ENCODE measurements at places on chromosomes 4 and X.

DNA sequence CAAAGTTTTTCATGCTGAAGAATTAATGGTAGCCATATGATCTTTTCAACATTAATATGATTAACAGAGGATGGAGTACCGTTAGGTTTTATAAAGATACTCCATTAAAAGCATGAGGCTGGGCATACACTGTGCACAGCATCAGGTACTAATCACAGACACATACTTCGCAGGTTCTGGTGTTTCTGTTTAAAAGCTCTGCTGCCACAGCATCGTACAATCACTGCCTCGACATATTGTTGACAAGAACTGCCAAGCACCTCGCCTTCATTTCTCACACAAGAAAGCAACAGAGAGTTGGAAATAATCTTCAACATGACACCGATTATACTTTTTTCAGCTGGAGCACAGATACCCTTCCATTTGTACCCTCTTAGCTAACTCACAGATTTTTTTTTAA, 753.4 kb upstream of the FAM241A start:
- DNase-seq = no peak

DNA sequence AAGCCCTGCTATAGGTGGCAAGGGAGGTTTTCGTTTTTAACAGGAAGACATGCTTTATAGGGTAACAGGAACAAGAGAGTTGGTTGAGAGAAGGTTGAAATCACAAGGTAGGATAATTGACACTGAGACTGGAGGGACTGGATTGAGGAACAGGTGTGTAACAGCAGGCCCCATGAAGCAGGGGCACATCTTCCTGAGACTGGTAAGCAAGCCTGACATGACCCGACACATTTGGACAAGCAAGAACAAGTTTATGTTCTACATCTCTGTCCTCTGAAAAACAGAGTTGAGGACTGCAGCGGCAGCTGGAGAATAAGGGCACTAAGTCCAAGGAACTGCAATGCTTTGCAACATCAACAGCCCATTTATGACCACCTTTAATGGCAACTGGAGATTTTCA, 5.2 kb downstream of the RPS4X start:
- no peak for DNase-seq

GRCh38 chrX:121570072-121570841, 522.8 kb downstream of the GLUD2 start:
- DNase-seq = no peak

DNA sequence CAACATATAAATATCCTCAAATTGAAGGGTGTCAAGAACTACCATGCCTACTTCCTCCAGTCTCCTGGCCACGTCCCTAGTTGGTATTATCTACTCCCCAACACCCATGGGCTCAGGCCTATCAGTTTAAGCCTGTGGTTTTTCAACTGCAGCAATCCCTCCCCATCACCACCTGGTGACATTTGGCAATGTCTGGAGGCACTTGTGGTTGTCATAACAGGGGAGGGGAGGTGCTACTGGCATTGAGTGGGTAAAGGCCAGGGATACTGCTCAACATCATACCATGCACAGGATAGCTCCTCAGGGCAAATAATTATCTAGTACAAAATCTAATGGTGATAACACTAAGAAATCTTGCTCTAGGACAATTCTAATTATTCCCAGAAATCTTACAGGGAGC, 95.3 kb downstream of the COMMD8 start:
- peak; percentile 14 for DNase-seq

- DNase-seq = no peak
These were observed 616 bp upstream of the KLHL34 start for GRCh38 chrX:21658746-21659145.

DNA sequence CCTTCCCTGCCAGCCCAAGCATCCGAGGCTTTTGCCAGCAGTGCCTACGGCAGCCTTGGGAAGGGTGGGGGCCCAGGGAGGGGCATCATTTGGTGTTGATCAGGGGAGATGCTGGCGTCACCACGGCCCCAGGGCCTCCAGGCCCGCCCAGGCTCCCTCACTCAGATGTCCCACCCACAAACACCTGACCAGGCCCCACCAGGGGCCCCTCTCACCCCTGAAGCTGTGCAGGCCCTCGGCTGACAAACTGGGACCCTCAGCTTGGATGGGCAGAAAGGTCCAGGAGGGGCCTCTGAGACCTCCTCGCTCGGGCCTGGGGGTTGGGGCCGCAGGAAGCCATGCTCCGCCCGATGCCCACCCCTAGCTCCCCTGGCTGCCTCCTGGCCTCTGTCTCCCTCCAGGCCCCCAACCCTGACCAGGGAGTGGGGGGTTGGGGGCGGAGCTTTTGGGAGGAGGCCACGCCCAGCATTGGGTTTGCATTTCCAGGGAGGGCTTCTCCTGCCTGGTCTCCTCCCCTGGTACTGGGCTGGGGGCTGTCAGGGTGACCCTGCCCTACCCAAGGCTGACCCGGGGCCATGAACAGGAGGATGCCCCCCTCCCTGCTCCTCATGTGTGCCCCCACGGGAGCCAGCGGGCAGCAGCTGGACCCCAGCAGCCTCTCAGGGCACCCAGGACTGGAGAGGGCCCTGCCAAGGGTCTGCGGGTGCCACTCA, 33.4 kb upstream of the SPON2 start:
- peak; percentile 4 for DNase-seq

DNA sequence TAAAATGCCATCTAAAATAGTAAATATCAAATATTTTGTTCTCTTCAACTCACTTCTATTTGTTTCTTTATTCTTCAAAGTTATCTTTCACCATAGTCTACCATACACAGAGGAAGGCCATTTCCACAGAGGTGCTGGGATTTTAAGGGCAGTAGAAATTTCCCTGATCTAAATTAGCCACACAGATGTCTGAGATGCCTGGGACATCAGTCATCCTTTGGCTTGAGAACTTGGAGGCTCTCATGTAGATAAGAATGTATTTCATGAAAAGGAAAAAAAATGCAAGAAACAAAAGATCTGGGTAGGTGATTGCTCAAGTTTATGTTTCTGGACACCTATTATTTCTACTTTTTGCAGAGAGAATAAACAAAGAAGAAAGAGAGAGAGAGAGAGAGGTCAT, 1008.2 kb downstream of the NLGN4X start:
- no peak for DNase-seq

GRCh38 chr4:99490286-99490685, 20.5 kb upstream of the C4orf17 start:
- no peak for DNase-seq

DNA sequence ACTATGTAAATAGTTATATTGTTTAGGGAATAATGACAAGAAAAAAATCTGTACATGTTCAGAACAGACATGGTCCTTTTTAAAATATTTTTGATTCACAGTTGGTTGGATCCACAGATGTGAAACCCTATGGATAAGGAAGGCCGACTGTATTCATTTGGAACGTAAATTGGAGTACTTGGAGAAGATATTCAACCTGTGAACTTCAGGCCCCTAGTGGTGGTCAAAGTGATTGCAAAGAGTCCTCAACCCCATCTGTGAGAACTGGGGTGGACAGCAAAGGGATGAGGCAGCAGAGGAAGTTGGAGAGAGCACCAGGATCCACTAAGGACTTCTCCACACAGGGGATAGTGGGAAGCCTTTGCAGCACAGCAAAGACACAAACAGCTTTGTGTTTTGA, 6.2 kb upstream of the CXCL13 start:
- DNase-seq = no peak

DNA sequence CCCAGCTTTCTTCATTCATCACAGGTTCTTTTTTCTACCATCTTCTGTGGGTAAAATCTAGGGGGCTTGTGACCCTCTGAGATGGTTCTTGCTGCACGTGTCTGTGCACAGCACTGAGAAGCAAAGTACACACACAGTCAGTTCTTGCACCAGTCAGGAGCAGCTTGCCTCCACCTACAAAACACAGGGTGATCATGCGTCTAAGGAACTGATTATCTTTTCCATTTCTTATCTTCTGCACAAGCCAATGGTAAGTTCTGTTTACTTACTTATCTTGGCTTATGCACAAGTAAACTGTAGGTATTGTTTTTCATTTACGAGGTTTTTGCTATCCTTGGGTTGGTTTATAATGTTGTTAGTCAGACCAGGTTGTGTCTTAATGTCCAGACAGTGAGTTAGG, 40.7 kb downstream of the TRIM2 start:
- DNase-seq = no peak

DNA sequence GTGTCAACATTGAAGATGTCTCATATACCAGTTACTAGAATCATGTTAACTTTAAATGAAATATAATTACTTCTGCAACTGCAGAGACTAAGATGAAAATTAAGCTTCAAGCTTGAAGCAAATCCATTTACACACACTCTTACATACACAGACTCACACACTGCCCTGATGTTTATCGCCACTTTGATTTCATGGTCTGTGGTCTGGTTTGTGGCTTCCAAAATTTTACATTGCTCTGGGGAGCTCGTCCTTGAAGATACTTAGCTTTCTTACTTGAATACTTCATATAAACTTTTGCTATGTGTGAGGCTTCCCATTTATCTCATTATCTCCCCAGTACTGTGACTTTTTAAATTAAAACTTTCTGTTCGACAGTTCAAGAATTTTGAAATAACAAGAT, 35.8 kb downstream of the ARHGEF38 start:
- peak; percentile 41 for DNase-seq

GRCh38 chr4:100414016-100414790, 103.6 kb downstream of the EMCN start:
- no peak for DNase-seq

- DNase-seq = no peak
These were observed 80.9 kb downstream of the CLDN34 start for GRCh38 chrX:10048076-10048475.

GRCh38 chr4:26337612-26338011, 16.8 kb downstream of the RBPJ start:
- no peak for DNase-seq

- DNase-seq = no peak
These were observed 128.0 kb downstream of the CPE start for GRCh38 chr4:165506849-165507248.

DNA sequence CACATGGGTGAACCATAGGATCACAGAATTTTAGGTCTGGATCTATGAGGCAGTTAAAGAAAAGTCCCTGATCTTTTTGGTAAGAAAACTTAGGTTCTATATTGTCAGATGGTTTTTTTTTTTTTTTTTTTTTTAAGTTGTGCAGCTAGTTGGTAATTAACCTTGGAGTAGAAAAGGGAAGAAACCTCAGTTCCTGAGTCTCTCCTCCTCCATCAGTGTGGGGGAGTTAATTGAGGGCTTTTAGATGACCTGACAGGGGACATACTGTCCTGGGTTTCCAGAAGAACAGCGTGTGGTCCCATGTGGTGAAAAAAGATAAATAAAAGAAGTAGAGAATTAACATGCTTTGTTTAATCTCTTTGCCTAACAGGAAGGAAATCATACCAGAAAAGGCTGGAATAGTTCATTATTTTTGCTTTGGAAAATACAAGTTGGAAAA, 123.7 kb downstream of the ARHGAP10 start:
- DNase-seq = no peak

GRCh38 chrX:70172221-70172620, 5.1 kb upstream of the DGAT2L6 start:
- no peak for DNase-seq

DNA sequence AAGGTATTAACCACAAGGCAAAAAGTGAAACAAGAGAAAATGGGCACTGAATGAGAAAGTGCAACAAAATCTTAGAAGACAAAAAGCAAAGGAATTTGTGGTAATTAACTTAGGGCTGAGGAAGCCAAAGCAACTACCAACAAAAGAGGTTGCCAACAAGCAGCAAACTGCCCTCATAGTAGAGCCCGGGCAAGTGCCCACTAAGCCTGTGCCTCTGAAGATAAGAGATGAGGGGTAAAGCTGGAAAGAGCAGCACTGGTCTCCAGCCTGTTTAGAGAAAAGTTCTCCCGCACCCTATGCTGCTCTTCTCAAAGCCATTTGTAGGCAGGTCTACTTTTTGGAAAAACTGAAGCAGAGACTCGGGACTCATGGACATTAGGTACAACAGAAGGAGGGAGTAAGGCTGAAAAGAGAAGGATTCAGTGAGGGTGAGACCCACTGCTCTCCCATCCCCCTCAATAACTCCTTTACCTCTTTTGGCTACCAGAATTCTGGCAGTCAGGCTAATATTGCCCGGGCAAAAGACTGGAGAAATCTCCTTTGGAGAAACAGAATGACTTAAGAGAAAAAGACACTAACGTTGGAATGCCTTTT, 29.6 kb upstream of the KCNE5 start:
- no peak for DNase-seq
